GM12878 (cell line): ENCODE measurements at places on chromosomes 7 and 10. TPM values are rescaled to one million over a fixed set of nuclear protein-coding genes. Genes with fewer than 3 reads are reported as not detected.

Gene ZNF789
- 17.2 and 19.9 TPM in 2 replicates for total RNA-seq

Gene LRRC17
- 0.19 TPM in 1 of 2 replicates, not detected in the other for total RNA-seq

Gene PLXNA4
- total RNA-seq, result 0.03 TPM in 1 of 2 replicates, not detected in the other

Gene PPP1R17
- total RNA-seq, result not detected in 2 replicates

DNA sequence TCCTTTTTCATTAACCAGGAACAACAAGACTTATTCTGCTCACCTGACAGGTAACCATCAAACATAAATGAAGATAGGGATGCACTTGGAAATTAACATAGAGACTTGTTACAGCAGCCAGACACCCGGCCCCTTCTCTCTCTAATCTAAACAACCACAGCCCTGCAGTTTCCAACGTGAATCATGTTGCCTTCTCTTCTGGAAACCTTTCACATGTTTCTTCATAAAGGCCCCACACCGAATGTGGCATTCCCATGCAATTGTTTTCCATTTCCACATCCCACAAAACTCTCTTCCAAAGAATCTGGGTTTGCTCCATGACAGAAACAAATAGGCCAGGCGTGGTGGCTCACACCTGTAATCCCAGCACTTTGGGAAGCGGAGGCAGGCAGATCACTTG is 15.0 kb upstream of the WDR86 start:
- no peaks in the 10 kb centered on the region for H3K27me3 ChIP-seq
- no peak for DNase-seq
- H3K36me3 ChIP-seq, result no peaks in the 10 kb centered on the region
- H3K27ac ChIP-seq, result no peak overlapping the region
- H3K4me3 ChIP-seq, result no peak overlapping the region

GRCh38 chr7:5754981-5755599 is 26.4 kb downstream of the RNF216 start:
- H3K4me1 ChIP-seq, result no peaks in the 10 kb centered on the region
- peaks cover 11% of the 10 kb centered on the region for H3K36me3 ChIP-seq
- H3K27me3 ChIP-seq, result no peaks in the 10 kb centered on the region
- H3K4me3 ChIP-seq, result no peak overlapping the region
- H3K27ac ChIP-seq, result no peak overlapping the region

GRCh38 chr10:2831509-2831908 is 235.8 kb upstream of the PFKP start:
- H3K4me3 ChIP-seq, result no peak overlapping the region
- no peak overlapping the region for H3K27ac ChIP-seq
- no peaks in the 10 kb centered on the region for H3K36me3 ChIP-seq
- no peaks in the 10 kb centered on the region for H3K27me3 ChIP-seq

DNA sequence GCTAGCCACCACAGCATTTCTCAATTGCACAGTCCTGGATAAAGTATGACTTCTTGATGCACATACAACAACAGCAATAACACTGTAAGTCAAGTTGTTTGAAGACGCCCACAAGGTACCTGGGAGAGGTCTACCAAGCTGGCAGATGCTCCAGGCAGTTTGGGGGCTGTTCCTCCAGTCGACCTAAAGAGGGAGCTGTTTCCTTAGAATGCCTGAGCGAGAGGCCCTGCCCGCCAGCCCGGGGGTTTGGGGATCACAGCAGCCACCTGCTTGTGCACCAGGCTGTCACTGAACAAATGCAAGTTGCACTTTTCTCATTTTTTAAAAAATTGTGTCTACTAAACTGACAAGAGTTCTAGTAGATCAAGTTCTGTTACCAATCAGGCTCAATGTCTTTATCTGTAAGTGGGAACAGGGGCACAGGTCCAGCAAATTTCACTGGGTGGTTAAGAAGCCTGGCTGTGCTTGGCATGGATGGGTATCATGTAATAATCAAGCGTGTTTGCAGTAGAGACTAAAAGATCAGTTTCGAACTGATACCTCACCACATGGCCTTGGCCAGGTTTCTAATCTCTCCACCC is 193.8 kb upstream of the ADO start:
- H3K4me3 ChIP-seq, result no peak overlapping the region
- no peaks in the 10 kb centered on the region for H3K27me3 ChIP-seq
- no peaks in the 10 kb centered on the region for H3K36me3 ChIP-seq
- no peak overlapping the region for H3K27ac ChIP-seq
- no peak for DNase-seq
- peaks cover 30% of the 10 kb centered on the region for H3K4me1 ChIP-seq

- peak overlapping the region; percentile 37; the same call in 1 of the 2 replicates for H3K4me3 ChIP-seq
- no peak for DNase-seq
- H3K36me3 ChIP-seq, result no peaks in the 10 kb centered on the region; the same call in 1 of the 2 replicates
- no peaks in the 10 kb centered on the region for H3K27me3 ChIP-seq
- peaks cover 18% of the 10 kb centered on the region for H3K4me1 ChIP-seq
Measured at GRCh38 chr10:96584474-96584873, 2.3 kb downstream of the TM9SF3 start.

DNA sequence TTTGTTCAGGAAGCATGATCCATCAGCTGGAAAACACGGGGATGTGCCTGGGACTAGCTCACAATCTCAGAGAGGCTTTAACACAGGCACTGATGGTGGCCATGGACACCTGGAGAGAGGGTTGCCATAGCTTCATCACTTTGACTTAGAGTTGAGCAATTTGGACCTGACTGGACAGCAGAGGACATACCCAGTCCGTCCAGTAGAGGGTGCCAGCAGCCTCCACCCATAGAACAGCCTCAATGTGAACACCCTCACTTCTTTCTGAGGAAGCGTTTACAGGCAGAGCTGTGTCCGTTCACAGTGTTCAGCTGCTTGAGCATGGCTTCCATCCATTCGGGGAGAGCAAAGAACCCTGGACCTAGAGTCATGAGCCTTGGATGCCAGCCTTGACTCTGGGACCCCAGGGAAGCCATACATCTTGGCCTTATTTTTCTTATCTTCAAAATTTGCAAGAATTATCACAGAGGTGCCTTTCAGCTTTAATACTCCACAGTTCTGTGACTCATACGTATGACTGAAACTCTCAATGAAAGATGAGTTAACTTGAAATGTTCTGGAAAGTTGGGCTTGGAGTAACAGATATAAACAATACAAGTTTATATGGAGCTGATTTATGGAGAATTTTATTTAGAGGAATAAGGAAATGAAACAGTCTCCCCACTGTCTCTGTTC is 302.9 kb upstream of the PODXL start:
- no peaks in the 10 kb centered on the region for H3K27me3 ChIP-seq
- H3K27ac ChIP-seq, result no peak overlapping the region
- peak; percentile 5 for DNase-seq
- no peaks in the 10 kb centered on the region for H3K4me1 ChIP-seq

GRCh38 chr10:104293781-104294321 is 24.9 kb downstream of the GSTO2 start:
- DNase-seq, result no peak
- H3K4me1 ChIP-seq, result no peaks in the 10 kb centered on the region
- no peak overlapping the region for H3K4me3 ChIP-seq
- H3K36me3 ChIP-seq, result no peaks in the 10 kb centered on the region

DNA sequence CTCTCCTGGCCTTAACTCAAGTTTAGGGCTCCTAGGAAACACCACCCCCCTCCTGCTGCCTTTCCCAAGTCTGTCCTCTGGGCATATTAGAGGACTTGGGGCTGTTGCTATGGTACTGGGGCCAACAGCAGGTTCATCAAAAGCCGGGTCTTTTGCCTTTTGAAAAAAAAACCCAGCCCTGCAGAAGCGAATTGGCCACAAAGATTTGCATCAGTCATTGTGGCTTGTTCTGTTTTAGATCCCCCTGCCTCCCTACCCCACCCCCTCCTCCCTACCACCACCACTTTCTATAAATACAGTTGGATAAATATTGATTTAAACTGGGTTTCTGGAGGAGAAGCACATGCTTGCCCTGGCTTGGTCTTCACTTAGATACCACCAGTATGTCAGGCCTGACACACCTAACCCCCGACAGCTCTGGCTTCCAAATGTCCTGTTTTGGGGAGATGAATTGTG is 7.0 kb downstream of the MXI1 start:
- H3K36me3 ChIP-seq, result no peaks in the 10 kb centered on the region
- peaks cover 1% of the 10 kb centered on the region for H3K27me3 ChIP-seq
- no peak overlapping the region for H3K27ac ChIP-seq
- peaks cover 22% of the 10 kb centered on the region for H3K4me1 ChIP-seq

DNA sequence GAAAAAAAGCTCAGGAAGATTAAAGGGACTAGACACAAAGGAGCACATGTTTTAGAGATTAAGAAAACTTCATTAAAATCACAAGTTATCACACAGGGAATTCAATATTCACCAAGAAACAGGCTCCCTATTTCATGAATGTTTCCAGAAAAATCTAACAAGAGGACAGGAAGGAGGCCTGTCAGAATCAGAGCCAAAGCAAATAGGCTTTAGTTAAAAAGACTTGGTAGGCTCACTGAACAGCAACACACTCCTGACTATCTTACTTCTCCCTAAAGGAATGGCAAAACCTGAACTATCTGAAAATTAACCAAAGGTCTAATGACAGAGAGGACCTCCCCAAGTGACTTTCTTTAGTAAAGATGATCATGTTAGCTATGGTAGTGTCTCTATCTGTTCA is 188.3 kb upstream of the MEOX2 start:
- no peaks in the 10 kb centered on the region for H3K27me3 ChIP-seq
- no peak overlapping the region for H3K4me3 ChIP-seq
- H3K27ac ChIP-seq, result no peak overlapping the region
- no peaks in the 10 kb centered on the region for H3K4me1 ChIP-seq
- no peaks in the 10 kb centered on the region for H3K36me3 ChIP-seq
- no peak for DNase-seq
